Activated CD8-positive, alpha-beta memory T cell treated with anti-CD3 and anti-CD28 coated beads for 4 hours (primary cell): ENCODE measurements at places on chromosomes 4 and X.
A peak's percentile ranks its signal among the peaks of the same experiment; 100 is the strongest.

DNA sequence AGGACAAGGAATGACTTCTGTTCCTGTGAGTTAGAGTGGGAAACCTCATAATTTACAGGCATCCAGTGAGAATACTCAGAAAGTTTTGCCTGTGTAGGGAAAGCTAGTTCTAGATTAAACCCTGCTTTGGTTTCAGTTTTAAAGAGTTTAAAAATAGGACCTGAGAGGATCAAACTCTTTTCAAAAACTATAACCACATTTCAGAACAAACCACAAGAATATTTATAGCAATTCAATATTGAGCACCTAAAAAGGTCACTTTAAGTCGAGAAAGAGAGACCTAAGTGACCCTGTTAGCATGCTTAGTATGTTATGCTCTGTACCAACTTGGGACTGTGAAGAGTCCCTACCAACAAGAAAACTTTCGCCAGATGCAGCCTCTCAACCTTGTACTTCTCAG lies 17.4 kb upstream of the PWWP3B start:
- no peak for DNase-seq

- no peak for DNase-seq
Measured at GRCh38 chrX:109720947-109721346, 12.1 kb downstream of the ACSL4 start.

DNA sequence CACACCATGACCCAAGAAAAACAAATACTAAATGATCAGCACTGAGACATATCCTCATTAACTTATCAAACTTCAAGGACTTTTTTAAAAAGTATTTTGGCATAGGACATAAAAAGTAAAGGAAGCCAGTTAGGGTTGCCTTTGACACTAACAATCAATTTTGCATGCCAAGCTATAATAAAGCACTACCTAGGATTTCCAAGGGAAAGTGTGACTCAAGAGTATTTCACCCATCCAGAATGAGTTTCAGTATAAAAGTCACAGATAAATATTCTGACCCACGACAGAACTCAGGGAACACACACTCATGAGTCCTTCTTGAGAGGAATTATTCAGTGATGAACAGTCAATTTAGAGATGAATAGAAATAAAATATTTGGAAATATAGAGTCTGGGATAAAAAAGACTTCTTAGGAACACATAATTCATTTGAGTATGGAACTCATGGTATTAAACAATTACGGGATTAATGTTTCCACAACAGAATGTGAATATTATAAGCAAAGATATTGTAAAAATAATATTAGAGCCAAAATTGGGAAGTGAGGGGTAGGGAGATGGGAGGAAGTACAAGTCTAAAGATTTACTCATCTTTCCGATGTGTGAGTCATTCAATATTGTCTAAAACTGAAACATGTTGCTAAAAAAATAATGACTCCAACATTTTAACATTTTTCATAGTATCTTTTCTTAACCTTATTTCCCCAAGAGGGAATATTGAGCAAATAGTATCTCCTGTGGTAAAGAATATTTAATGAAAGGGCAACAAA lies 143.5 kb upstream of the LNX1 start:
- no peak for DNase-seq

GRCh38 chr4:150321113-150321512 lies 242.9 kb downstream of the DCLK2 start:
- DNase-seq: no peak

- peak; percentile 34 for DNase-seq
Measured at GRCh38 chr4:173370130-173370476, 651 bp upstream of the SAP30 start.

DNA sequence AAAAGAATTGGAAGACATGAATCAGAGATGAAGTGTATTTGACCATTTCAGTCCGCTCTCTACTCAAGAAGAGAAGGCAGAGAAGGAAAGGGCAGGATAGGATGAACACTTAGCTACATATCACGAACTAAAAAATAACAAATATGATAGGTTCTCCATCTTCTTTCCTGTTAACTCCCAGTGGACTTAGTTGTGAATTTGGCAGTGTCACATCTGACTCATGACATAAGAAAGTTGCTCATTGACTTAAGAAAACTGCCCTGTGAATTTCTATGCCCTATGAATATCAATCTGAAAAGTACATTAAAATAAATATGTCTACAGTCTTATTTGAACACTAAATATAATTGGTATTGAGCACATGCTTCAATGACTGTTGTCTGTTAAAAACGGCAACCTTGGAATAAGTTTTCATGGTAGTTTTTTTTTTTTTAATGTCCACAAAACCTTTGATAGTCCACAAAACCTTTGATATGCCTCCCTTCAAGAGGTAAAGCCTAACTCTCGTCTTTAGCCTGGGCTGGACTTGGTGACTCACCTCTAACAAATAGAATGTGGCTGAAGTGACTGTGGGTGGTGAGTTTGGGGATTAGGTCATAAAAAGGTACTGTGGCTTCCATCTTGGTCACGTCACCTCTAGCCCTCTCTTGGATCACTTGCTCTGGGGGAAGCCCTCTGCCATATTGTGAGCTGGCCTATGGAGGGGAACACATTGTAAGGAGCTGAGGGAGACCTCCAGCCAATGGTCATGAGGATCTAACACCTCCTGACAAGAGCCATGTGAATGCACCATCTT lies 184.7 kb upstream of the S100G start:
- DNase-seq: no peak

GRCh38 chr4:130478406-130478805 lies 1382.5 kb downstream of the C4orf33 start:
- DNase-seq: no peak

DNA sequence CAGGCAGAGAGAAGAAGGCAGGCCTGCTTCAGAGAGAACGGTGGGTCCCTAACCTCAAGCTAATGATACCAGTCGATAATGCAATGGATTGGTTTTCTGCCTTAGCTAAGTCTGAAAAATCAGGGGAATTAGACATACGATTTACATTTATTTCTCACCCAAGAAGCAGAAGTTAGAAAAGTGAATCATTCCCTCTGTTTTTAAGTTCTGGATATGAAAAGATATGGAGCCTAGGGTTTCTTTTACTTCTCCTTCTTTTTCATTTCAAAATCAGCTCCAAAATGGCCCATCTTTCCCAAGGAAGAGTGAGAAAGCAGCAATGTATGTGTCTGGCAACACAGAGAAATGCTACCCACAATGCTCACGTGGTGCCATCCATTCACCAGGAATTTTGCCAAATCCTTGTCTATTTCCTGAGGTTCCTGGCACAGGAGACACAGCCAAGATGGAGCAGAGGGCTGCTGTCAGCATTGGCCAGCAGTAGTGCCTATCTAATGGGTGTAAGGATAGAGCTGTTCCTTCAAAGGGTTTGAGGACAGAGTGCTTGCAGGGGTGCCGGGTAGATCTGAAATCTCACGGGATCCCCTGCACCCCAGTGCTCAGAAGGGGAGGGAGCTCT lies 231.5 kb downstream of the MAML3 start:
- no peak for DNase-seq

DNA sequence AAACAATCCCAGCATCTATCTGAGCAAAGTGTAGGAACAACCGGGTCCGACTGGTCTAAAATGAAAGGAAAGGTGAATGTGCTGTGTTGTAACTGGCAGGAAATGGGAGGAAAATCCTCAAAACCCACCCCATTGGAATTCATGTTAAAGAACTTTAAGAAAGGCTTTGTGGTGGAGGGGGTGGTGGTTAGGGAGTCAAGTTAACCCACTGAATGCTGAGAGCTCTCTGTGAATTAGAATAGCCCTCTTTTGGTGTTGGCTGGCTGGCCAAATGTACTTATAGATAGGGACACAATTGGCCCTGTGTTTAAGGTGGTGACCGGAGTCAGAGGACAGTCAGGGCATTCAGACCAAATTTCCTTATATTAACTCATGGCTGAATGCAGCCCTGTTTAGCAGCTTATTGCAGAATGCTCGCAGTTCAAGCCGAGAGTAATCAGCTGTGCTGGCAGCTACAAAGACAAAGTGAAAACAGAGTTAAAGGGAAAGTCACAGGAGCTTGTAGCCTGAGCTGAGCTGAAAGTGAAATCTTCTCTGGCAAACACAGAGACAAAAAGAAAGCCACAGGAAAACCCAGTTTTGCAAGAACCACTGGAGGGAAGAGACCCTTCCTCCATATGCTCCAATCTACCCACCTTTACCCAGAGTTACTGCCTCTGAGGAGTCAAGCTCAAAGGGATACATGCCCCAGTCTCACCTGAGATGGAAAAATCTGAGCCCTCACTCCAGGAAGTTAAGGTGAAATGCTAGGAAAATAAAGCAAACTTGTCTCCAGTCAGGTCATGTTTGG lies 38.5 kb upstream of the UGT2B7 start:
- DNase-seq: no peak
